ENCODE measurements at places on chromosomes 2 and 18. TPM values are rescaled to one million over a fixed set of nuclear protein-coding genes. Genes with fewer than 3 reads are reported as not detected.

Gene AMER3
- total RNA-seq = not detected

Gene SERPINB5
- not detected for total RNA-seq

Gene ARHGAP28
- 3.6 TPM for total RNA-seq

GRCh38 chr18:76766429-76766828 is 55.9 kb upstream of the ZNF236 start:
- DNase-seq = no peak

GRCh38 chr2:188199716-188200128 is 92.0 kb upstream of the GULP1 start:
- DNase-seq = no peak

- no peak for DNase-seq
Measured at GRCh38 chr2:64838817-64839216, 150.4 kb upstream of the SLC1A4 start.
